Stimulated activated CD4-positive, alpha-beta T cell treated with anti-CD3 and anti-CD28 coated beads, TNF-alpha, amount 100 ng/mL, for 48 hours (primary cell): ENCODE measurements at places on chromosomes 3 and 15.
A peak's percentile ranks its signal among the peaks of the same experiment; 100 is the strongest.

- DNase-seq = no peak
Measured at GRCh38 chr15:66594344-66594743, 28.5 kb upstream of the LCTL start.

GRCh38 chr3:155015776-155016436, 64.2 kb upstream of the MME start:
- DNase-seq = no peak

DNA sequence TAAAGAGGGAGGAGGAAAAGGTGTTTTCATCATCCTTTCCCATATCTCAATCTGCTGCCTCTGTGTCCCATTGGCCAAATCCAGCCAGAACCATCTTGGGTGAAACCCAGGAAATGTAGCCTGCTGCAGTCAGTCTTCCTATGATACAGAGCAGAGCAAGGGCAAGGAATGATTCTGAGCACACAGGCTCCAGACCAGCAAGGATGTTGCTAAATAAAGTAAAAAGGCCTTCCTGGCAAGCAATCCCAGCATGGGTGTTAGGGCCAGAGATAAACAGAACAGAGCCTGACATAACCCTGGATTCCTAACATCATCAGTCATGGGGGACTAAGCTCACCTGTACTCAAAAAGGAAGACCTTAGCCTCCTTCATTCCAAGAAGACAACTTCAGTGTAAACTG, 90.7 kb upstream of the AGTR1 start:
- no peak for DNase-seq

DNA sequence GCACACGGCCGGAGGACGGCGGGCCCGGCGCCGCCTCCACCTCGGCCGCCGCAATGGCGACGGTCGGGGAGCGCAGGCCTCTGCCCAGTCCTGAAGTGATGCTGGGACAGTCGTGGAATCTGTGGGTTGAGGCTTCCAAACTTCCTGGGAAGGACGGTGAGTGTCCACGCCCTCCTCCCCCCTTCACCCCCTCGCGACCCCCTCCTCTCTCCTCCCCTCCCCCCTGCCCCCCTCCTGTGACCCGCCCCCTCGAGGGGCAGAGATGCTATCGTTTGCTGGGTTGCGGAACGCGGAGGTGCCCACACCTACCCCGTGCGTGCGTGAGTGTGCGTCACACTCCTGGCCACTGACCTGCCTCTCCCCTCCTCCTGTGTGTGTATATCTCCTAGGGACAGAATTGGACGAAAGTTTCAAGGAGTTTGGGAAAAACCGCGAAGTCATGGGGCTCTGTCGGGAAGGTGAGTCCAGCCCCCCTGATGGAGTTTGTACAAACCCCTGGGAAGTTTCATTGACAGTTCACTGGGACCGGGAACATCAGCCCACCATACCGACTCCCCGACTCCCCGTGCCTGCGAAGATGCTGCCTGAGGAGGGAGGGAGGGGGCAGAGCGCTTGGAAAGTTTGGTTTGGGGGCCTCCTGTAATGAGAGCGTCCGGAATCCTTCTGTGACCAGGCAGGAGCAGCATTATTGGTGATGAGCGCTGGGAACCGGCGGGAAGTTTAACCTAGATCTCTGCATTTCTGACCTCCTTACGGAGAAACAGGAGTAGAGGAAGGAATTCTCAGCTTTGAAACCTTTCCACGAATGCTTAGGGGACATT, 795 bp upstream of the SCAANT1 start:
- peak; percentile 28 for DNase-seq

GRCh38 chr3:167380004-167380689, at the start of gene ZBBX:
Gene ZBBX, minus strand, starts transcription at chr3:167380297. Its CDS starts 7,396 bp downstream, at chr3:167372901.
- DNase-seq = peak; percentile 65

DNA sequence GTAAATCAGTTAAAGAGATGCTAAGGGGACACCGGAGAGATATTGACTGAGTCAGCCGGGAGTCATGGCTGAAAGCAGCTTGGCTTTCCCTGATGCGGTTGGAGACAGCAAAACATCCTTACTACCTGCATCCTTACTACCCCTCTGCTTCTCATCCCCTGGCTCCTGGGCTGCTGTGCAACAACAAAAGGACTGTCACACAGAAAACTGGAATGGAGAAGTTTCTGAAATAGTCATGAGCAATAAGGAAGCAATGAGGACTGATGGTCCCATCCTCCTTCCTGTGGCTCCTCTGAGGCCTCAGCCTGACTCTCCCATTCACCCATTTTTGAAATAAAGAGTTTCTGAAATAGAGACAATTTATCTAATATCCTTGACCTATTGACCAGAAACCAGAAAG, 1.1 kb downstream of the HCLS1 start:
- no peak for DNase-seq

DNA sequence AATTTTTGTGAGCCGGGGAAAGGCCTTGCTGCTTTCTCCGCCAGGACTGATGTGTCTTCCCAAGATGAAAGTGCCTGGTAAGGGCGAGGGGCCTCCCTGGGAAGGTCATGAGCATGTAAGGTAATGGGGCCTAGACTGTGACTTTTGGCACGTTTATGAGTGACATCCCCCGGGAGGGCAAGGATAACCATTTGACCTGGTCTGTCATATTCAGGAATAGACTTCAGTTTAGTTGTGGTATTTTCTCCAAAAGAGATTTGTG, 631 bp upstream of the CNBP start:
- no peak for DNase-seq

DNA sequence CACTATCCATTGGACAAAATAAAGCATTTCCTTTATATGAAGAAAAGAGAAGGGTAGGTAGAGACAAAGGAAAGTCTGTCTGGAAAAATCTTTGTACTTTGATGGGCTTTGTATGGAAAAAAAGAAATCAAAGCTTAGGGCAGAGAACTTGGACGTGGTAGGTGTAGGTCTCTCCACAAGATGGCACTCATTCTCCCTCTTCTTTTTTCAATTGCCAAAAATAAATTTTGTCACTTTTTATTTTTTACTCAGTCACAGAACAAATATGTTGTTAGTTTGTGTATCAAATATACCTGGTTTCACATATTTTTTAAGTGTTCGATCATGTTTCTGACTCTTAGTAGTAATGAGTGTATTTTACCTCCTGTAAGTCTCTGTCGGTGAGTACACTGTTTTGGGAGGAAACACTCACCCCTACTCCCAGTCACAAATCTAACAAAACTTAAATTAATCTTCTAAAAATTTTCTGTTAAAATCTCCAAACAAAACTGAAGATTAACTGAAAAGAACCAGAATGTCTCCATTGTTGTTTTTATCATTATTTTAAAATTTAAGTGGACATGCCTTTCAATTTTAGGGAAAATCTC, 415.8 kb upstream of the GOLIM4 start:
- DNase-seq = no peak

GRCh38 chr15:101159096-101159935, 92.5 kb downstream of the CHSY1 start:
- DNase-seq = no peak

GRCh38 chr3:133038089-133038730, at the start of gene TMEM108:
Gene TMEM108, plus strand, starts transcription at chr3:133038391.
- DNase-seq = peak; percentile 8

GRCh38 chr3:116863822-116864589, 154.4 kb downstream of the TUSC7 start:
- DNase-seq = no peak

DNA sequence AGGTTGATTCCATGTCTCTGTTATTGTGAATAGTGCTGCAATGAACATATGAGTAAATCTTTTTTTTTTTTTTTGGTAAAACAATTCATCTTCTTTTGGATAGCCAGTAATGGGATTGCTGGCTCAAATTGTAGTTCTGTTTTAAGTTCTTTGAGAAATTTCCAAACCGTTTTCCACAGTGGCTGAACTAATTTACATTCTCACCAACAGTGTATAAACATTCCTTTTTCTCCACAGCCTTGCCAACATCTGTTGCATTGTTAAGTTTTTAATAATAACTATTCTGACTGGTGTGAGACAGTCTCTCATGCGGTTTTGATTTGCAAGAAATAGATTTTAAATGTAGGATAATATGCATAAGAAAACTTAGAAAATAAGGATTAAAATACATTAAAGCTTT, 279.0 kb upstream of the EPHA3 start:
- DNase-seq = no peak

DNA sequence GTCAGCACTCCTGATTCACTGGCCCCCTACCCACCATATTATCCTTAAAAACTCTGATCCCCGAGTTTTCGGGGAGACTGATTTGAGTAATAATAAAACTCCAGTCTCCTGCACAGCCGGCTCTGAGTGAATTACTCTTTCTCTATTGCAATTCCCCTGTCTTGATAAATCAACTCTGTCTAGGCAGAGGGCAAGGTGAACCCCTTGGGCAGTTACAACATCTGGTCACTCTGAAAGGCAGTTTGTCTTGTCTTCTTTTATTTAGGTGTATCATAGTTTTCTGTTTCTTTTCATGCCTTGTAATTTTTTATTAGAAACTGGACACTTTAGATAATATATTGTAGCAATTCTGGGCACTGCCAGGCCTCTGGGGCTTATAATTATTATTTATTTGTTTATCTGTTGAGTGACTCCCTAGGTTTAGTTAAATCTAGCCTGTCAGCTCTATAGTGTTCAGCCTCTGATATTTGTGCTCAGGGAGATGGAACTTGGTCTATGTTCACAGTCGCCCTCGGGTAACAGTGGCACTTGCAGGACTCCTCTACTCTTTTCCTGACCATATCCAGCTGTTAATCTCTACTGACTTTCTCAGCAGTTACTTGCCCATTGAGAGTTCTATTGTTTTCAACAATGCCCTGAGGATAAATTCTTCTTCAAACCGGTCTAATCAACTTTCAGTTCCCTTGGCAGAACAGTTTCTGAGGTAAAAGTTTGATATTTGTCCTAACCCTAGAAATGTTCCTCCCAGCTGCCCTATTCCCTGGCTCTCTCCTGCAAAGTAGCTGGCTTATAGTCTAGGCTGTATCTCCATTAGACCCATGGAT, 15.5 kb upstream of the PLAAT1 start:
- DNase-seq = no peak

GRCh38 chr15:77069521-77070121, 1.3 kb downstream of the TSPAN3 start:
- no peak for DNase-seq

- no peak for DNase-seq
Measured at GRCh38 chr3:114770874-114771273, 376.2 kb downstream of the ZBTB20 start.

GRCh38 chr3:145209561-145209960, 951.4 kb downstream of the PLOD2 start:
- no peak for DNase-seq

GRCh38 chr3:128804017-128804810, 75.2 kb upstream of the ACAD9 start:
- peak; percentile 45 for DNase-seq

GRCh38 chr3:141913150-141913811, 36.8 kb downstream of the ATP1B3 start:
- peak; percentile 34 for DNase-seq
